ENCODE measurements at places on chromosomes 1 and 21.
A peak's percentile ranks its signal among the peaks of the same experiment; 100 is the strongest.

- no peak for DNase-seq
Measured at GRCh38 chr1:19647643-19648042, 3.5 kb downstream of the NBL1 start.

GRCh38 chr1:1876335-1876930, 14.5 kb downstream of the GNB1 start:
- DNase-seq, result no peak

GRCh38 chr1:59188413-59189213, 108.3 kb upstream of the FGGY start:
- no peak for DNase-seq

- DNase-seq, result no peak
Measured at GRCh38 chr1:205447457-205448341, 8.1 kb downstream of the BLACAT1 start.

GRCh38 chr1:109909561-109909960, 1.1 kb upstream of the CSF1 start:
- no peak for DNase-seq

- DNase-seq, result no peak
Measured at GRCh38 chr1:14659913-14660312, 61.4 kb downstream of the KAZN start.

GRCh38 chr1:37892151-37893047, 33.0 kb upstream of the MTF1 start:
- no peak for DNase-seq

DNA sequence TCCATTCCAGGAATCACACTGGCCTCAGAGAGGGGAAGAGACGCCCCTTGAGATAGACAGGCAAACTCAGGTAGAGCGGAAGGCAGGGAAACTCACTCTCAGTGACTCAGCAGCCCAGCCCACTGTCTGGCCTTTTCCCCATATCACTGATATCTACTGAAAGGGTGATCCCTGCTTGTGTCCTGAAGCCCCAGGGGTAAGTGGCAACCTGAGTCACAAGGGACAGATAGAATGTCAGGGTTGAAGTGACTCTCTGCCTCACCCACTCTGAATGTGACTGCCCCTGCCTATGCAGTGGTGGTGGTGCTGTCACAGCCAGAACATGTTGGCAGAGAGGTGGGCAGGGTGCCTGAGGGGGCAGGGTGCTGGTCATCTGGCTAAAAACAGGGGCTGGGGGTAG, 157.5 kb upstream of the FGGY start:
- DNase-seq, result no peak

DNA sequence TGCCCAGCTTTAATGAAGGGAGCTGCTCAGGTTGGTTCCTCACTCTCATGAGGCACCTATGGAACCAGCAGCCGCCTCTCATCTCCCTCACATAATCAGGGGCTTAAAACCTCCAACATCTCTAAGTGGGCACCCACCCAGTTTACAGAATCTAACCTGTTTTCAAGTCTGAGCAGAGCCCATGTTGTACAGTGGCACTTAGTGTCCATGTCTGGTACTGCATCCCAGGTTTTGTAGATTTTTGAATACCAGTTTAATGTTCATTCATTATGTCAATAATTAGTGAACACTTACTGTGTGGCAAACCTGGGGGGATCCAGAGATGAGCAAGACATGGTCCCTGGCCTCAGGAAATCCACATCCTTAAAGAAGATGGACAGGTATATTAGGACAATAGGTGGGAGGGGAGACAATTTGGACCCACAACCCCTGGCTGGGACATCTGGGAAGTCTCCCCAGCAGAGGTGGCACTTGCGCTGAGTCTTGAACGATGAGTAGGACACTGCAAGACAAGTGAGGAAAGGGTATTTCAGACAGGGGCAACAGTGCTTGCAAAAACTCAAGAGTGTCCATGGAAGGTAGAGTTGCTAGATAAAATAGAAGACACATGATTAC, 83.3 kb downstream of the LACTBL1 start:
- DNase-seq, result no peak

DNA sequence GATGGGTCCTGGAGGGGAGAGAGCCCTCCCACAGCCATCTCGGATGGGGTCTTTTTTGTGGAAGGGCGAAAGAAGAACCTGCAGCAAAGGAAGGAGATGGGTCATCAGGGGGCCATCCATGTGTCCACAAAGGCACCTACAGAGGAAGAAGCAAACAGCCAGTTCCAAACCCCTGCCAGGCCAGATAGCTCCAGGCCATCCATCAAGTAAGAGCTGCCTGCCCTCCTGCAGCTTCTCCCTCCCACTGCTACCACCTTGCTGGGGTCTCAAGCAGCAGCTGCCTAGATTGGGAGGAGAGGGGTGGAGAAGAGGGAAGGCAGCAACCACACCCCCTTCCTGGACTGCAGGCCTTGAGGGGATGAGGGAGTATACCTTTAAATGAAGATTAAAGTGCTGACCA, 4.5 kb downstream of the FCAMR start:
- DNase-seq, result no peak

- DNase-seq, result peak; percentile 14
Measured at GRCh38 chr1:23118957-23119792, 49.5 kb downstream of the LUZP1 start.

DNA sequence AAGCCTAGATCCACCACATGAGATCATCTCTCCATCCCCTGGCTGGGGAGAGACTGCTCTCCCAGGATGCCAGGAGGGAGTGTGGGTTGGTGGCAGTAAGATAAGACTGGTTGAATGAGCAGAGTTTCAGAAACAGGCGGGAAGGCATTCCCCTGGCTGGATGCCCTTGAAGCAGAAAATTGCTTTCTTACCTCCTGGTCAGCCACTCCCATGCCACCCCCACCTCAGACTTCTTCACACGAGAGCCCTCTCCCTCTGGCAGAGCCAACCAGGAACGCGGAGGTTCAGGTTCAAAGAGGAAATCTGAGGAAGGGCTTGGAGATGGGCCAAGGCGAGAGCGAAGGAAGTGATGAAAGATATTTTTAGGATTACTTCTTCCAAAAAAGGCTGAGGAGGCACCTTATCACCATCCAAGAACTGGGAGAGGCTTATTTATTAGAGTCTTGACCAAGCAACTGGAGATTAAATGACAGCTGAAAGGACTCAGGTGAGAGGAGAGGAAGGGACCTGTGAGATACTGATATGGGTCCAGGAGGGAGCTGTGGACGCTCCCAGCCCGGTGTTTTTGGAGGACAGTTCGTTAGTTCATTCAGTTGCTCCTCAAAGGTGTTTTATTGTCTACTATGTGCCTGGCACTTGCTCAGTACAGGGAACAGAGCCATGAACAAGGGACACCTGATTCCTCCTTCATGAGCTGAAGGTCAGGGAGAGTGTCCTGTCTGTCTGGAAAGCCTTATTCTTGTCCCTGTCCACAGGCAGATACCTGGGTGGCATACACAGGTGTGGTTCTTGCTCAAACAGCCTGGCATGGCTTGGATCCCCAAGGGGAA, 18.9 kb upstream of the SLC26A9 start:
- DNase-seq, result no peak

- DNase-seq, result no peak
Measured at GRCh38 chr1:226199971-226200370, 13.4 kb upstream of the ACBD3 start.

DNA sequence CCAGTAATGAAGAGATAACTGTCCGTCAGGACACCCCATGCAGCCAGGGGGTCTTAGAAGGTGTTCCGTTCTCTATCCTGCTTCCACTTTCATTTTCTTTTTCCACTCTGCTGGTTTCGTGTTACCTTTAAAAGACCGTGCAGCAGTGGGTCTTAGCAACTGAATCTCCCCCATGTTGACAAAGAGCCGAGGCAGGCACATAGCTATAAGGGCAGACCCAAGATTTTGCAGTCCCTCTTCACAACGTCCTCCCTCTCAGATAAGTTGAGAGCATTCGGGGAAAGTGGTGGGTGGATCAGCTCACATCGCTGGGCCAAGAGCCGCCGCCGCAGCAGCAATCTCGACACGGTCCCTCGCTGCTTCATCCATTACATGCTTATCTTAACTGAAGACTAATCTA, 355.5 kb downstream of the LMO4 start:
- DNase-seq, result no peak

DNA sequence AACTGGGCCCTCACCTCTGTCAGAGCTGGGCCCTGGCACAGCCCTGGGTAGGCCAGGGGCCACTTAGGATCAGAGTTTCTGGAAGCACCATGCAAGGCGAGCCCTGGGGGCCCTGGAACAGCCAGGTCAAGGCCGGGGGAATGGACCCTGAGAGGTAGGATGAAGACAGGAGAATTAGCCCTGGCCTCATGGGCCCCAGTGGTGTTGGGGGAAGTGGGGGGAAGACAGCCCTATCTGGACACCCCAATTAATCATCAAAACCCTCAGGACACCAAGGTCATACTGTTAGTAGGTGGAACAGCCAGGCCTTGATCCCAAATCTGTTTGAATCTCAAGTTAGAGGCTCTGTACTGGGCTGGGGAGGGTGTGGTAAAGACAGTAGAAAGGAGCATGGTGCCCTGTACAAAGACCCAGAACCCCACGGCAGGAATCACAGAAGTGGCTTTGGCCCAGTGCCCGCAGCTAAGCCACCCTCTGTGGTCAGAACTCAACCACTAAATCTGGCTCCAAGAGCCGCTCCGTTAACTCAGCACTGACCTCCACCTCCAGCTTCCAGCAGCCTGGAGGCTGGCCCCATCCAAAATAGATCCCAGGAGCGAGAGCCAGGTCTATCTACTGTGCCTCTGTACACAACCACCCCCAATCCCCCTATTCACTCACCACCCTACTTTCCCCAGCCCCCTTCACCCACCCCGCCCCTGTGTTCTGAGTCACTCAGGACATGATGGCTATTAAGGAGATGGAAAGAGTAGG, 14.0 kb upstream of the TRIM63 start:
- no peak for DNase-seq

DNA sequence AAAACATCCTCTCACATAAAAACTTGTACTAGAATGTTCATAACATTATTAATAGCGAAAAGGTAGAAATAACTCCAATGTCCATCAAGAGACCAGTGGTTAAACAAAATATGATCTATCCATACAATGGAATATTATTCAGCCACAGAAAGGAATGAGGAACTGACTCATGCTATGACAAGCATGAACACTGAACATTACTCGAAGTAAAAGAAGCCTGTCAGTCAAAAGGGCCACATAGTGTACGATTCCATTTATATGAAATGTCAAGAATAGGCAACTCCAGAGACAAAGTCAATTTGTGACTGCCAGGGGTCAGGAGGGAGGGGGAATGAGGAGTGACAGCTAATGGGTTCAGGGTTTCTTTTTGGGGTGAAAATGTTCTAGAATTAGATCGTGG, 2.3 kb downstream of the VPS26C start:
- DNase-seq, result no peak

DNA sequence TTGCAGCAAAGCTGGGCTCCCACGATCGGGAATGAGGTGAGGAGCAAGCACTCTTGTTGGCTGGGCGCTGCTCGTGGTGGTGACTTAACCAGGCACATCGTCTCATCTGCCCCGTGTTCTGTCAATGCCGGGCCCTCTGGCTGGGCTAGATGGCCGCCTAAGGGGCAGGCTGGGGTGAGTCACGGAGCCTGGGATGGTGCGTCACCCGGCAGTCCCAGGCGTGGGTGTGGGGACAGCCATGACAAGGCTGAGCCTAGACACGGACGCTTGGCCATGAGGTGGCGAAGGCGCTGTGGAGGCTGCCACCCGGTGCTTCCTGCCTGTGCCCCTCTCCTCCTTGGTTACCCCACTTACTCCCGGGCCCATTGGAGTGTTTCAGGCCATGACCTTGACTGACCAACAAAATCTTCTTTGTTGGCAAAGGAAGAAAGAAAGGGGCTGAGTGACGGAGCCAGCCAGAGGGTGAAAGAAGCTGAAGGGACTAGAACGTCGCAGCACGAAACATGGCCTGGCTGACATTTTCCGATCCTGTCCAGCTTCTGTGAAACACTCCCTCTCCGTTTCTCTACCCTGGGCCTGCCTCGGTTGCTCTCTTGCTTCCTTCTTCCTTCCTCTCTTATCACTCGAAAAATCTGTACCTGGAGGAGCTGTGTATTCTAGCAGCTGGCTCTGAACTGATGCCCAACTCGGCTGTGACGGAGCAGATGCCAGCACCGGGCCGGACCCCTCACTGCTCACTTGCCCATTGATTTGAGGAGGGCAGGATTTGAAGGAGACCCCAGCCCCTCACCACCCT, 596 bp downstream of the CD247 start:
- peak; percentile 78 for DNase-seq

DNA sequence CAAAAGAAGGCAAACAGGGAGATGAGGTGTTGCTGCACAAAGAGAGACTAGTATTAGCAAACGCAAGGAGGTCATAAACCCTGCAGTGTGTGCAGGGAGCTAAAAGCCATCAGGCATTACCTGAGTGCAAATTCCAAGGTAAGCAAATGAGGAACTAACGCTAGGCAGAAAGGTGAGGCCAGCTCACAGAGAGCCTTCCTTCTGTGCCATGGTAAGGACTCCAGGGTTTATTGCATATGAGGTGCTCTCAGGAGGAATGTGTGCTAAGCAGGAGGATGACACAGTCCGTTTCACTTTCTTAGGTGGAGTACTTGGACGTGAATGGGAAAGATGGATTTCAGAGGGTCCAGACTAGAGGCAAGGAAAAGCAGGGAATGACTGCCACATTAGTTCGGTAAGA, 44.6 kb upstream of the MYBPHL start:
- DNase-seq, result no peak

DNA sequence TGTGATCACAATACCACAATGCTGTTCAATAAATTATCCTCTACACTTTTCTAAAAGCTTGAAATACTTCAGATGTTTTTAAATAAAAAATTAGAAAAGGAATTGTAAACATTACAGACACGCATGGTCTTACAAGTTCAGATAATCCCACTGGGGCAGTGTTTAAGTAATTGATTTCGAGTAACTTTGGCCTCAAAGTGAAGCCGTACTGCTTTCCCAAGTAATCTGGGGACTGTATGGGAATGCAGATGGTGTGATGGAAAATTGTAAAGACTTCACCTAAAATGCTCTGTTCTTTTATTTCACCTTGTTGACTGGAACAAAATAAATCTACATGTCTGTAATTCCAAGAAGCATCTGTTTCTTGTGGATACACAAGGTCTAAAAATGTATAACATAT, 401.7 kb upstream of the LYPLAL1 start:
- DNase-seq, result no peak

DNA sequence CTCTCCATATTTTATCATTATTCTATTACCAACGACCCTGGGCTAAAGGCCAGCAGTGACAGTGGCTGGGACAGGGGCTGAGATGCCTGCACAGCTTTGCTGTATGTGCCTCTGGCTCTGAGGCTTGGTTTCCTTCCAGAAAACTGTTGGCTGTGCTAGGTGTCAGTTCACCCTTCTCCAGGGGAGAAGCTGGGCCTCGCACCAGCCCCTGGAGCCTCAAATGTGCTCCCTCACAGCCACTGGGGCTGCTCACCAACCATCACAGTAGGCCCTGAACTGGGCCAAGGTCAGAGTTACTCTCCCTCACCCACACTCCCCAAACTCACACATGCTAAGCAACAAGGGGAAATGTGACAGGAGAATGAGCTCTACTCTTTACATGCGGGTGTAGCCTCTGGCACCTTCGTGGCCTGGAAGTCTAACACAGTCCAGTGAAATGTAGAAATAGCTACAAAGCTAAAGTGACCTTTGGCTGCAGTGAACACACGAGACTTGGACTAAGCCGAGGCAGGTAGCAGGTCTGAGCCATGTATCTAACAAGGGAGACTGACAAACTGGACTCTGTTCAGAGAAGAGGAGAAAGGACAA, 4.7 kb upstream of the CD160 start:
- DNase-seq, result no peak

- no peak for DNase-seq
Measured at GRCh38 chr1:67687649-67688048, 2.6 kb downstream of the GADD45A start.

- no peak for DNase-seq
Measured at GRCh38 chr1:88455621-88456256, 228.3 kb upstream of the PKN2 start.

GRCh38 chr1:156106624-156107488, 7.7 kb upstream of the LMNA start:
- DNase-seq, result no peak

Measured in T-helper 1 cell (primary cell).